Activated naive CD4-positive, alpha-beta T cell (primary cell): ENCODE measurements at places on chromosomes 12 and 14.

- DNase-seq: no peak
Observed at GRCh38 chr12:46187023-46187422, 81.8 kb downstream of the SLC38A1 start.

DNA sequence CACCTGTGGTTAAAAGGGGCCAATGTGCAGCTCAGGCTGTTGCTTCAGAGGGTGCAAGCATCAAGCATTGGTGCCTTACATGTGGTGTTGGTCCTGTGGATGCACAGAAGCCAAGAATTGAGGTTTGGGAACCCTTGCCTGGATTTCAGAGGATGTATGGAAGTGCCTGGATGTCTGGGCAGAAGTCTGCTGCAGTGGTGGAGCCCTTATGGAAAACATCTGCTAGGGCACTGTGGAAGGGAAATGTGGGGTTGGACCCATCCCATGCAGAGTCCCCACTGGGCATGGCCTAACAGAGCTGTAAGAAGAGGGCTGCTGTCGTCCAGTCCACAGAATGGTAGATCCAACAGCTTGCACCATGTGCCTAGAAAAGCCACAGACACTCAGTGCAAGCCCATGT lies 36.6 kb downstream of the PCNX1 start:
- DNase-seq: no peak

DNA sequence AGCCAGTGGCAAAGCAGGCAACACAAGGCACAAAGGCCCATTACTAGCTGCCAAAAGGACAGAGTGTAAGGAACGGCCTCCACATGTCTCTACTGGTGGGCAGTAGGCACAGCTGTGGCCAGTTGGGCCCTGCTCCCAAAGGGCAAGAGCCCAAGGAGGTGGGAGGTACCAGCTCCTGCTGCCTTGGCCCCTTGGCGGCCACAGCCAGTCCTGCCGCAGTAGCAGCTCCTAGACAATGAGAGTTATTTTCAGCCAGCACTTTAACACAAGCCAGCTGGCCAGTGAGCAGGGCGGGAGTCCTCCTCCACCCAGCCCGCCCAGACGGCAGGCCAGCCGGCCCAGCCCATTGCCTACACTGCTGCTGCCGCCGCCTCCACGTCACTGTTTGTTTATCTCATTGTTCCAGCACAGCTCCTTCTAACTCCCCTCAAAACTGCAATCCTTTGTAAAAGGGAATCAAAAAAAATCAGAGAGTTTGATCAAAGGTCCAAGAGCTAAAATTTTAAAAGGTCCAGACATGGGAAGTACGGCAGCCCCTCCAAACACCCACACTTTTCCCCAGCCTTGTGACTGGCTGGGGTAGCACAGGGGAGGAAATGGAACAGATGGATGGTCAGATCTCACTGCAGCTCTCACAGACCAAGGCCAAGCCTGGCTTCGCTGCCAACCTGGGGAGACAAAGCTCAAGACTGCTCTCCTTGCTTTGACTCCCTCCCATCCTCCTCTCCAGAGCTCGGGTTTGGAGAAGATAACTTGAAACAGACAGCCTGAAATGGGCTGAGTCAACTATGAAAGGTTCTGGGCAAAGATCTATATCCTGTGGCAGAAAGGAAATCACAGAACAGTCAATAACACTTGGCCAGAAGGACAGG lies 33.5 kb downstream of the FMNL3 start:
- DNase-seq: no peak

GRCh38 chr12:46903058-46903457 lies 77.3 kb upstream of the SLC38A4 start:
- DNase-seq: no peak

- no peak for DNase-seq
Observed at GRCh38 chr12:57040750-57041149, 9.2 kb downstream of the MYO1A start.

GRCh38 chr14:24708684-24709083 lies 74.7 kb upstream of the GZMB start:
- DNase-seq: no peak

DNA sequence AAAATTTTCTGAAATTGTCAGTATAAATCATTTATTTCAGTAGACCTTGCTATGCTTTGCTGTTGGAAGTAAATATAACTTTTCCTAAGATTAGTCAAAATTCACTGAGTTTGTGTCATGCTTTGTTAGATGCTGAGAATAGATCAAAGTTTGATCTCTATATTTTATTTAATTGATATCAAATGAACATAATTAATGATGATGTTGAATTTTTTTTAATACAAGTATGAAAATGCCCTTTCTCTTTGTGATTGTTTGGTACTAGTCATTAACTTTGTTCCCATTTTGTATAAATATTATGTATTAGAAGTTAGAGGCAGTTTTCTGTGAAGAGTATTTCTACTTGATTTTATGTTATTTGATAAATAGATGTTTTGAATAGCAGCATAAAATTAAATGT lies 45.7 kb downstream of the CCDC91 start:
- DNase-seq: no peak

DNA sequence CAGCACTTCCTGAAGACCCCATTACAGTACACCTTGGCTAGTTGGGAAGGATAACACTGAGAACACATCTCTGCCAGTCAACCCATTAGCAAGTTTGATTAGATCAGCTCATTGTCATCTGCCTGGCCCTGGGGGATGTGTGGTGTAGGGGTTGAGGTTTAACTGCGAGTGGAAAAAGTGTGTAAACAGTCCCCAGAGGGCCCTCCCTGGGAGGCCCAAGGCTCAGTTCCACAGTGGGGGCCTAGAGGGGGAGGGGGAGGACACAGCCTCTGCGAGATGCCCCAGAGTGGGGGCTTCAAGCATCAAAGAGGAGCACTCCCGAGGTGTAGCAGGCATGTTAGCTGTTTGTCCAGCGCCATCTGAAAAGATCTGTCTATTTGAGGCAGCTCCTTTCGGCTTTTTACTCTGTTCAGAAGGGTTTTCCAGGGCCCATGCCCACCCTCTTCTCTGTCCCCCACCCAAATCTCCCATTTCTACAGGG lies 344 bp downstream of the LPAR5 start:
- DNase-seq: no peak

- DNase-seq: no peak
Observed at GRCh38 chr12:131204416-131205274, 250.9 kb downstream of the ADGRD1 start.

GRCh38 chr12:122111089-122111641 lies 32.6 kb downstream of the MLXIP start:
- DNase-seq: no peak

- no peak for DNase-seq
Observed at GRCh38 chr12:66061557-66062289, 68.8 kb downstream of the LLPH start.

- no peak for DNase-seq
Observed at GRCh38 chr12:64663015-64663414, 52.7 kb downstream of the RASSF3 start.

DNA sequence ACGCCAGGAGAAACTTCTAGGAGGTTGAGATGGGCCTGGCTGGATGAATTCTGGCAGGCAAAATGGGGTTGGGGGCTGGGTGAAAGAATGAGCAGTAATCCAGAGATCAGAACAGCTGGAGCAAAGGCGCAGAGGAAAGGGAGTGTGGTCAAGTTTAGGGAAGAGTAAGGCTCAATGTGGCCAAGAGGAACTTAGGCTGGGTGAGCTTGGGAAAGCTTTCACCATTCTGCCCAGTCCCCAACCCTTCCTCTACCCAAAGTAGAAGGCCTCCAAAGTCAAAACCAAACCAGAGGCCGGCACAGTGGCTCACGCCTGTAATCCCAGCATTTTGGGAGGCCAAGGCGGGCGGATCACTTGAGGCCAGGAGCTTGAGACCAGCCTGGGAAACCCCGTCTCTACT lies 10.2 kb upstream of the RABGGTA start:
- no peak for DNase-seq

GRCh38 chr12:5988659-5989116 lies 43.6 kb upstream of the ANO2 start:
- DNase-seq: peak; percentile 46

GRCh38 chr12:108116699-108117098 lies 12.4 kb upstream of the WSCD2 start:
- no peak for DNase-seq

- no peak for DNase-seq
Observed at GRCh38 chr12:3683670-3684069, 69.2 kb downstream of the CRACR2A start.

DNA sequence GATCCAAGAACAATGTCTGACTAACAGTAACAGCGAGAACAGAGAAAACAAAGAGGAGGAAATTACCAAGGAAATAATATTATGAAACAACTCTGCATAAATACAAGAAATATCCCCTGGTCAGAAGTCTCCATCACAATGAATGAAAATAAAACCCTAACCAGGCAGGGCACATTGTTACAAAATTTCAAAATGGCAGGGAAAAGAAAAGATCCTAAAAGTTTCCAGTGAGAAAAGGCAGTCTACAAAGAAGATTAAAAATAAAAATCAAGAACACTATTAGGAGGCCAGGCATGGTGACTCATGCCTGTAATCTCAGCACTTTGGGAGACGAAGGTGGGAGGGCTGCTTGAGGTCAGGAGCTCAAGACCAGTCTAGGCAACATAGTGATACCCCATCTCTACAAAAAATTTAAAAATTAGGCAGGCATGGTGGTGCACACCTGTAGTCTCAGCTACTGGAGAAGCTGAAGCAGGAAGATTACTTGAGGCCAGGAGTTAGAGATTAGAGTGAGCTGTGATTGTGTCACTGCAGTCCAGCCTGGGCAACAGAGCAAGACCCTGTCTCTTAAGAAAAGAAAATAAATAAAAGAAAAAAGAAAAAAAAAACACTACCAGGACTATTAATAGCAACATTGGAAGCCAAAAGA lies 47.8 kb downstream of the FERMT2 start:
- DNase-seq: no peak

GRCh38 chr12:84779169-84779568 lies 133.4 kb downstream of the SLC6A15 start:
- DNase-seq: no peak

GRCh38 chr12:75959506-75959905 lies 72.1 kb downstream of the PHLDA1 start:
- no peak for DNase-seq

- no peak for DNase-seq
Observed at GRCh38 chr12:121334513-121335343, 17.5 kb downstream of the ANAPC5 start.

- DNase-seq: no peak
Observed at GRCh38 chr14:90609376-90609775, 206.9 kb downstream of the TTC7B start.

- DNase-seq: no peak
Observed at GRCh38 chr14:75513911-75514672, 8.2 kb upstream of the BATF start.

- no peak for DNase-seq
Observed at GRCh38 chr14:72553656-72554055, 340.2 kb downstream of the DPF3 start.

DNA sequence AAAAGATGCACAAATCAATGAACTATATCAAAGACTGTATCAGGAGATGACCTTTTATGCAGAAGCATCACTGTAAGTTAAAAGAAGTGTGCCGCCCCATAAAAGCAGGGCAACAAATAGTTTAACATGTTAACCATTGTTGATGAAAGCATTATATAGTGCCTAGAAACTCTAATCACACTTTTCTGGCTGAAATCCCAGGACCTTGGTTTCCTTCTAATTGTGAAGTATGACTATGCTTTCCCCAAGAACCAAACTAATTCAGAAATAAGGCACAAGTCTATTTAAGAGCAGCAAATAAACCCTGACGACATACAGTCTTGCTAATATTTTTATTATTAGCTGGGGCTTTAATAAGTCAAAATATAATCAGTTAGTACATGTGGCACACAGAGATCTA lies 21.7 kb downstream of the RACGAP1 start:
- DNase-seq: no peak

- no peak for DNase-seq
Observed at GRCh38 chr12:132089407-132089910, 54.7 kb downstream of the DDX51 start.
